ENCODE measurements at places on chromosomes 7 and 10. TPM values are rescaled to one million over a fixed set of nuclear protein-coding genes. Genes with fewer than 3 reads are reported as not detected.

DNA sequence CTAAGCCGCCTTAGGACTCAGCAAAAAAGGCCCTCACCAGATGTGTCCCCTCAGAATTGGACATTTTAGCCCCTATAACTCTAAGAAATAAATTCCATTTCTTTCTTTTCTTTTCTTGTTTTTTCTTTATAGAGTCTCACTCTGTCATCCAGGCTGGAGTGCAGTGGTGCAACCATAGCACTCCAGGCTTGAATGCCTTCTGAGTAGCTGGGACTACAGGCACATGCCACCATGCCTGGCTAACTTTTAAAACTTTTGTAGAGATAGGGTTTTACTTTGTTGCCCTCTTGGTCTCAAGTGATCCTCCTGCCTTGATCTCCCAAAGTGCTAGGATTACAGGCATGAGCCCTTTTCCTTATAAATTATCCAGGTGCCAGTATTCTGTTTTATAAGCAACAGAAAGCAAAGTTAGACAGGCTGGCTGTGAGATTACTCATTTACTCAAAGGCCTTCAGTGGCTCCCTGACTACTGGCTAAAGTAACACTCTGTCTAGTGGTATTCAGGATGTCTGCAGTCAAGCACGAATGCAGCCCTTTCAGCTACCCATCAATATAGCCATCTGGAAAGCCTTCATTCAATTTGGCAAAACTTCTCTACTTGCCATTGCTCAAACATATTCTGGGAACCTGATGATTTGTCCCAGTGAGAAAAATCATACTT lies 128.6 kb downstream of the ICA1 start:
- DNase-seq = no peak

FAM25G gene
- polyA plus RNA-seq = not detected

EFCAB10 gene
- polyA plus RNA-seq = not detected

DNA sequence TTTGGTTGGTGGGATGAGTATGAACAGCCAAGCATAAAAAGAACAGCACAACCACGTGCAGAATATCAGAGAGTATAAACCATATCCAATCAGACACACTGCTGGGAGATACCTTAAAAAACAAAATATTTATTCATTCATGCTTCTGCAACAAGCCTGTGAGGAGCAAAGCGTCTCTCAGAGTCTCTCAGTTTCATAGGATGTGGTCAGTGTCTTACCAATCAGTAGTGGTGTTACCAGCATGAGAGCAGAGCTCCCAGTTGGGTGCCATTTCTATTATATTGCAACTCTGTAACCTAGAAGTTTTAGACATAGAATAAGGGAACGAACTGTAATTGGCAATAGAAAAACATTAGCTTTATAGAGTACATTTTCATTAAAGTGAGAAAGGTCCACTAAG lies 445.9 kb upstream of the LRRN3 start:
- no peak for DNase-seq

GRCh38 chr7:113015034-113015645 lies 71.5 kb downstream of the GPR85 start:
- DNase-seq = no peak

GRCh38 chr7:158863611-158864506 lies 7.5 kb downstream of the DYNC2I1 start:
- DNase-seq = peak; percentile 84

DNA sequence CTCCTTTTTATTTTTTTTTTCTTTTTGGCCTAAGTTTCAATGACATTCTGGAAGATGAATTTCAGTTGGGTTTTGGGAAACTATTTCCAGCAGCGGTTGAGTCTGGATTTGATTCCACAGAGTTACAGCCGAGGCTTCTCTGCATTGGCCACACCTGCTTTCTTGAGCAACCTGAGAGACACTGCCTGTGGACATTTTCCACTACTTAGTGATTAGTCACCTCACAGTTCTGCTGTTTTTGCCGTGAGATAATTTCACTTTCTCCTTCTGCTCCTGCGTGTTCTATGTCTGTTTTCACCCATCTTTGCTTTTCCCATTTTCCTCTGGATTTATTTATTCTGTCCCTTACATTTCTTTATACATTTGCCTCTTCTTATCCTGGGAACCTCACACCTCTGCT lies 243.0 kb downstream of the BICC1 start:
- DNase-seq = no peak

HABP2 gene
- 0.51 TPM for polyA plus RNA-seq

GRCh38 chr10:129675027-129675769 lies 208.2 kb downstream of the MGMT start:
- DNase-seq = no peak

AOAH gene
- polyA plus RNA-seq = 1.1 TPM

DNA sequence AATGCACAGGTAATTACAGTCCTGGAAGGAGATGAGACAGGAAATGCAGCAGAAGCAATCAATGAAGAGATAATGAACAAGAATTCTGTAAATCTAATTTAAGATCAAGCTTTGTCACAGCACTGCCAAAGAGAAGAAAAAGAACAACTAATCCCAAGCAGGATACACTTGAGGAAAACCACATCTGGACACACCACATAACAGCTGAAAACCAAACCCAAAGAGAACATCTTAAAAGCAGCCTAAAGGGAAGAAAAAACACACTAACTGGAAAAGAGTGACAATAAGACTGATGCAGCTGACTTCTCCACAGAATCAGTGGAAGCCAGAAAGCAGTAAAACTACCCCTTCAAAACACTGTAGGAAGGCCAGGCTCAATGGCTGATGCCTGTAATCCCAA lies 10.2 kb downstream of the CYTH3 start:
- no peak for DNase-seq

DNA sequence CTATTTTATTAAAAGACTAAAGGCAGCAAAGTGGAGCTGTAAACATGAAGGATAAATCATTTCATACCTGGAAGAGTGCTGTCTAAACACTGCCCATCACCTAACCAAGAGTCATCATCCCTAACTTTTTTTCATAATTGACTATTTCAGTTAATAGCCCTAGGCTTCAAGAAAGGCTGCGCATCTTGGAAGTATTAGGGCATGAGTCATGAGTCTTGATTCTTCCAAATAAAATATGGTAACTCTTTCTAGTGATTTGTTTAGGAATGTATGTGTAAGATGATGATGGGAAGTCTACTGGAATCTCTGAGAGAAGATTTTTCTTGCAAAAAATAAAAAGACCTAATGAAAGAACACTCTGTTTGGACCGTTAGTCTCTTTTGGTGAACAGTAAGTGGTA lies 207.7 kb upstream of the AHR start:
- no peak for DNase-seq

GRCh38 chr10:97157578-97158095 lies 28.1 kb downstream of the SLIT1 start:
- DNase-seq = no peak

ANKRD2 gene
- polyA plus RNA-seq = 370 TPM

C7orf57 gene
- polyA plus RNA-seq = not detected

CLRN3 gene
- polyA plus RNA-seq = not detected

DNA sequence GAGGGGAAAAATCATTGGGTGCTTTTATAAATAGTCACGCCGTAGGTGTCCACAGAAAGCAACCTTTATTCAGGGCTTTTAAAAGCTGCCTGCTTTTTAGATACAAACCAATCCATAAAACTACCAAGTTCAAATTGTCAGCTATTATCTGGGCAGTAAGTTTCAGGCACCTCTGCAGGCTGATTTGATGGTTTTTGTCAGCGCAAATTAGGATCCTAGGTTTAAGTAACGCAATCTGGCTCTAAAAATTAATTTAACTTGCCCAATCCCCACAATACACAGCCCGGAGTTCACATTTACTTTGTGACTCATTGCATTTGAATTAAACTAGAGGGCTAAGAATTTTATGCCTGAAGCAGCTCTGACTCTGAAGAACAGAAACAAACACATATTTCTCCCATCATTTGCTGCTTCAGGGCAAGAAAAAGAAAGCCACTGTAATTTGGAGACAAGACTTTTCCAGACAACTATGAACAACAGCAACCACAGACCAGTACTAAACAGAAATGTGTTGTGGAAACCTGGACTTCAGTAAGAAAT lies 43.3 kb downstream of the NRP1 start:
- DNase-seq = no peak

ADAMTS14 gene
- 0.66 TPM for polyA plus RNA-seq

ENTPD1 gene
- 4.2 TPM for polyA plus RNA-seq

SYCE1 gene
- 0.44 TPM for polyA plus RNA-seq

GRCh38 chr7:154540596-154540995 lies 462.3 kb downstream of the PAXIP1 start:
- no peak for DNase-seq

NXPH1 gene
- not detected for polyA plus RNA-seq

GRCh38 chr7:129719980-129720732 lies 108.6 kb downstream of the NRF1 start:
- no peak for DNase-seq

PTPN20 gene
- 3.2 TPM for polyA plus RNA-seq

DNA sequence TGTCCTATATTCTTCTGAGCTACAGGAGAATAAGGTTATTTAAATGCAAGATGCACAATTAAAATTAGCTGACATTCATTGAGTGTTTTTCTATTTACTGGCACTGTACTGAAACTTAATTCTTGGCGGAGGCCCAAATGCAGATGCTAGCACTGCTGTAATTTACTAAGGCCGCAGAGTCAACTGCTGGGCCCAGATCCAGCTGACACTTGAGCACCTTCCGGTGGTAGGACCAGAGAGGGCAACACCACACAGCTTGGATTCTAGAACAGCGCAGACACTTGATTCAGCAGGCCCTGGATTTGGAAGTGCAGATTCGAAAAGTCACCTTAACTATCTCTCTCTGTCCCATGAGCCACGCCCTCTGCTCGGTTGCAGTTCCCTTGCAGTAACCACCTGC lies 228.6 kb upstream of the TMEM72 start:
- DNase-seq = no peak

FASTK gene
- 82.7 TPM for polyA plus RNA-seq

- DNase-seq = no peak
Observed at GRCh38 chr7:47601119-47601880, 19.4 kb upstream of the TNS3 start.

DNA sequence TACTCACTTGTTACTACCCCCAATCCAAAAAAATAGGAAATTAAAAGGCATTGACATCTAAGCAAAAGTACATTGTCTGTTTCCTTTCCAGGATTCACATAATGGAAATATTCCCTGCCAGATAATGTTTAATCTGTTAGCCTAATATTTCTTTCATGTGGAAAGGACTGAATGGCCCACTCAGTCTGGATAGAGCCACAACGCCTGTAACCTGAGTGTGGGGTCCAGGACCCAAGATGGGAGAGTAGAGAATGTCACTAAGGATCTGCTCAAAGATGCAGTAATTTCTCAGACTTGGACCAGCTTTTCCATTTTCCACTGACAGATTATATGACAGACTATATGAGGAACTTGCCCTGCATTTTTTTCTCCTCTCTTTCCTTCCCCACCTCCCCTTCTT lies 1088.9 kb downstream of the KCNMA1 start:
- DNase-seq = no peak

PALD1 gene
- polyA plus RNA-seq = 4.1 TPM

GRCh38 chr7:30613366-30614325 lies 19.0 kb downstream of the GARS1 start:
- no peak for DNase-seq

GRCh38 chr10:119305860-119306513 lies 98.6 kb downstream of the GRK5 start:
- peak; percentile 67 for DNase-seq

HYAL4 gene
- polyA plus RNA-seq = not detected

DNA sequence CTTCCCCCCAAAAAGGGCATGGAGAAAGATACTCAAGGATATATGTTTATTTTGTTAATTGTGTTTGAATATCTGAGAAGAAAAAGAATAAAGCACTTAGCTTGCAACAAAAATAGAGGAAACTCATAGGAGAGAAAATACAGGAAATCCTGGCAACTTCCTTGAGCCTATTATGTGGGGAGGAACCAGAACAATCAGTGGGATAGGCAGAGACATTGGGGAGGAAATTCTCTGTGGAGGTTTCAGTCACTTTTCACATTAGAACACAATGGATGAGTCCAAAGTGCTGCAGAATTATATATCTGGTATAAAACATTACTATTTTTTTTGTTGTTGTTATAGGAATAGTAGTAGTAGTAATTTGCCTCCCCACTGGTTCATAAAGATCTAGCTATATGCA lies 240.1 kb downstream of the THSD7A start:
- no peak for DNase-seq

DNA sequence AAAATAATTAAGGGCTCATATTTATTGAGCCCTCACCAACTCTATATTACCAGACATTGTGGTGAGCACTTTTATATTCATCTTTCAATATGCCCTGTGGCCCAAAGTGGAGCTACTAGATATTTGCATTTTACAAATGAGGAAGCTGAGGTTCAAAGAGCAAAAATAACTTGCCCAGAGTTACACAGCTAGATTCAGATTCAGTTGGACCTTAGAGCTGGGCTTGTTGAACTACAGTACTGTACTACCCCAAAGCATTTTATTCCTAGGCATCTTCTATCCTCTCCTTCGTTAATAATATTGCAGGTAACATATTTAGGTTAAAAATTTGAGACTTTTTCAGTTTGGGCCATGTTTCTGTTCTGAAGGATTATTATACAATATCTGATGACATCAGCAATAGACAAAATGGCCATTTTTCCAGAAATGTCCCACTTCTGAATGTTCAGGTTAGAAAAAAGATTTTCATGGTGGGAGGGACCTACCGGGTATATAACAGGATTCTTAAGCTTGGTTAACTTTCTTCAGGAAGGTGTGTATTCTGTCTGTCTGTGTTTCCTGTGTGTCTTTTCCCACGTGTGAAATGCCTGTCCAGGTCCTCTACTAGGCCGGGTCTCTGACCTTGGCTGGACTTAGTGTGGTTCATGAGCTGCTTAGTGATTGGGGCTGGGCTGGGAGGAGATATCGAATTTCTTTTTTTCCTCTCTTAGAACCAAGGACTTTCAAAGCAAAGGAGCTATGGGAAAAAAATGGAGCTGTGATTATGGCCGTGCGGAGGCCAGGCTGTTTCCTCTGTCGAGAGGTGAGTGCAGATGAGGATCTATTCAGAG lies 13.6 kb downstream of the PRXL2A start:
- DNase-seq = no peak

GPR26 gene
- not detected for polyA plus RNA-seq

DNA sequence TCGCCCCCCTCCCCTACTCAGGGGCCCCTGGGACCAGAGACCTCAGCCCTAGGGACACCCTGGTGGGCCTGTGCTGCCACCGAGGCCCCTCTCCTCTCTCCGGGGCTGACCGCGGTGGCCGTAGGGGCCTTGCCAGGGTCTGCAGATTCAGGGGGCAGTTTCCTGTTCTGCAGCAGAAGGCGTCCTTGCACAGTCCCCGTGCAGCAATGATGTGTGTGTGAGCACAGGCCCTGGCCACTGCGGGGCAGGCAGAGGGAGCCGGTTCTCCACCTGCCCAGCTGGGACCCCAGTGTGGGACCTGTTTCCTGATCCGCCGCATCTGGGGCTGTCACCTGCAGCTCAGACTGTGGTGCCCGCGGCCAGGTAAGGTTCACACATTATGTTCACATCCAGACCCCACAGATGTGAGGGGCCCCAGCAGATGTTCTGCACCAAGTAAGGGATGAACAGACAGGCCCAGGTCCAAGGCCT lies 60.7 kb upstream of the DNAJB6 start:
- no peak for DNase-seq

- DNase-seq = no peak
Observed at GRCh38 chr10:100508691-100509150, 10.9 kb downstream of the SEC31B start.

- DNase-seq = no peak
Observed at GRCh38 chr7:137787301-137787976, 59.3 kb downstream of the DGKI start.

MBL2 gene
- not detected for polyA plus RNA-seq

Measured in heart right ventricle (tissue), 16 donors.